Trophoblast cell (in vitro differentiated cells and primary cell): ENCODE measurements at places on chromosomes 11 and 22.

- no peak overlapping the region for H3K4me3 ChIP-seq
- H3K27me3 ChIP-seq, result no peaks in the 10 kb centered on the region
- H3K4me1 ChIP-seq, result no peaks in the 10 kb centered on the region
- H3K36me3 ChIP-seq, result peaks cover 1% of the 10 kb centered on the region
- H3K27ac ChIP-seq, result no peak overlapping the region
Observed at GRCh38 chr11:60857378-60858232, 1.9 kb upstream of the PTGDR2 start.

GRCh38 chr11:90223248-90223585, 368 bp upstream of the CHORDC1 start:
- peaks cover 3% of the 10 kb centered on the region for H3K4me1 ChIP-seq
- H3K36me3 ChIP-seq, result no peaks in the 10 kb centered on the region
- DNase-seq, result no peak
- H3K27ac ChIP-seq, result no peak overlapping the region
- H3K27me3 ChIP-seq, result no peaks in the 10 kb centered on the region
- H3K4me3 ChIP-seq, result peak overlapping the region; percentile 90

GRCh38 chr11:13368041-13368446, 90.5 kb downstream of the BMAL1 start:
- peak; percentile 84 for DNase-seq
- H3K36me3 ChIP-seq, result peaks cover 5% of the 10 kb centered on the region
- peak overlapping the region; percentile 39 for H3K27ac ChIP-seq
- H3K4me1 ChIP-seq, result peaks cover 7% of the 10 kb centered on the region

DNA sequence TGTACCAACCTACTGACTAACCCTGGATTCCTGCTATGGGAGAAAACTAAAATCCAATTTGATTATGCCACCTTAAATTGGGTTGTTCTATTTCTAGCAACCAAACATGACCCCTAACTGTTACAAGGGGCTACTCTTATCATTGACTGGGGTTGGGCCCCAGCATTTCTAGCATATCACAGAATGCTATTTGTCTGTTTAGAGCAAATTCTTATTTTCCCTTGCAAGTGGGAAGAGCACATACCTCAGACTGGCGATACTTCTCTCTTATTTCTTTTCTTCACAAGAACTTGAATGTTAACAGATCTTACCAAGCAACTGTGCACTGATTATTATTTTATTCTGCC, 93.7 kb downstream of the C11orf58 start:
- no peaks in the 10 kb centered on the region for H3K27me3 ChIP-seq
- H3K27ac ChIP-seq, result no peak overlapping the region
- DNase-seq, result no peak
- peaks cover 17% of the 10 kb centered on the region for H3K36me3 ChIP-seq
- H3K4me3 ChIP-seq, result no peak overlapping the region

GRCh38 chr22:21832291-21833290, 34.9 kb downstream of the MAPK1 start:
- H3K27me3 ChIP-seq, result no peaks in the 10 kb centered on the region
- no peak overlapping the region for H3K27ac ChIP-seq
- no peak for DNase-seq
- no peak overlapping the region for H3K4me3 ChIP-seq
- no peaks in the 10 kb centered on the region for H3K36me3 ChIP-seq

- H3K36me3 ChIP-seq, result no peaks in the 10 kb centered on the region
- H3K4me1 ChIP-seq, result peaks cover 25% of the 10 kb centered on the region
- H3K27ac ChIP-seq, result no peak overlapping the region
Observed at GRCh38 chr11:61486779-61487178, 21.8 kb upstream of the LRRC10B start.

- H3K27me3 ChIP-seq, result no peaks in the 10 kb centered on the region
- peaks cover 10% of the 10 kb centered on the region for H3K4me1 ChIP-seq
- no peak overlapping the region for H3K27ac ChIP-seq
- peak; percentile 48 for DNase-seq
- no peak overlapping the region for H3K4me3 ChIP-seq
- H3K36me3 ChIP-seq, result no peaks in the 10 kb centered on the region
Observed at GRCh38 chr22:40450616-40451015, 80.2 kb downstream of the SGSM3 start.

DNA sequence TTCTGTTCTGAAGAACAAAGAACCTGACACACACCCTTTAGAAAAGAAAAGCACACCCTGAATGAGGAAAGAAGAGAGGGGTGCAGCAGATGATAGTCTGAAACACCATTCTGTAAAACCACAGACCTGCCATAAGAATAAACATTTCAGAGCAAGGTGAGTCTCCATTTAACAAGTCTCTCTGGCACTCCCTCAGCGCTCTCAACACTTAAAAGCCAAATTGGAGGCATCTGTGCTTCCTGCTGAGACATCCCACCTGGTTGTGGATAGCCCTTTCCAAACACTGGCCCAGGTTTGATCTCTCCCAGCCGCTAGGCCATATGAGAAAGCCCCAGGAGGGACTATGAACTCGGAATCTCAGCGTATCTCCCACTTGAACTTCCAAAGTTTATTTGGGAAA, 36.3 kb downstream of the ETS1 start:
- H3K27me3 ChIP-seq, result no peaks in the 10 kb centered on the region
- no peak overlapping the region for H3K4me3 ChIP-seq
- DNase-seq, result no peak
- H3K27ac ChIP-seq, result no peak overlapping the region
- H3K4me1 ChIP-seq, result peaks cover 11% of the 10 kb centered on the region
- no peaks in the 10 kb centered on the region for H3K36me3 ChIP-seq

DNA sequence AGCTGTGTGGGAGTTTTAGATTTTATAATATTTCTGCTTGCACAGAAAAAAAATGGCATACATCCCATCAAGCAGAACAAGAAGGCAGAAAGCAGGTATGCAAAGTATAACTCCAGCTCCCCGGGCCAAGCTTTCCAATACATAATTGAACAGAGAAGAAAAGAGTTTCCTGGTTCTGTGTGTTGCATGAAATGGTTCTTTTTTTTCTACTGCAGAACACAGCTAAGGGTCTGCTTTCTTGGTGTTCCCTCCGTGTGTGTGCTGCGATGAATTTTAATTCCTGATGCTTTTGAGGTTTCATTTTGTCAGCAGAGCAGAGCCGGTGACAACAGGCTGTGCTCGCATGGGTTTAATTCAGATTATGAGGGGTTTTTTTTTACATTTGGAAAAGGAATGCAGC, 70.7 kb upstream of the TTC12 start:
- H3K36me3 ChIP-seq, result no peaks in the 10 kb centered on the region
- H3K27me3 ChIP-seq, result no peaks in the 10 kb centered on the region
- H3K4me1 ChIP-seq, result no peaks in the 10 kb centered on the region
- no peak for DNase-seq
- H3K4me3 ChIP-seq, result no peak overlapping the region

- H3K27me3 ChIP-seq, result no peaks in the 10 kb centered on the region
- no peak overlapping the region for H3K4me3 ChIP-seq
- DNase-seq, result no peak
Observed at GRCh38 chr11:113410414-113411135, 23.0 kb downstream of the ANKK1 start.

DNA sequence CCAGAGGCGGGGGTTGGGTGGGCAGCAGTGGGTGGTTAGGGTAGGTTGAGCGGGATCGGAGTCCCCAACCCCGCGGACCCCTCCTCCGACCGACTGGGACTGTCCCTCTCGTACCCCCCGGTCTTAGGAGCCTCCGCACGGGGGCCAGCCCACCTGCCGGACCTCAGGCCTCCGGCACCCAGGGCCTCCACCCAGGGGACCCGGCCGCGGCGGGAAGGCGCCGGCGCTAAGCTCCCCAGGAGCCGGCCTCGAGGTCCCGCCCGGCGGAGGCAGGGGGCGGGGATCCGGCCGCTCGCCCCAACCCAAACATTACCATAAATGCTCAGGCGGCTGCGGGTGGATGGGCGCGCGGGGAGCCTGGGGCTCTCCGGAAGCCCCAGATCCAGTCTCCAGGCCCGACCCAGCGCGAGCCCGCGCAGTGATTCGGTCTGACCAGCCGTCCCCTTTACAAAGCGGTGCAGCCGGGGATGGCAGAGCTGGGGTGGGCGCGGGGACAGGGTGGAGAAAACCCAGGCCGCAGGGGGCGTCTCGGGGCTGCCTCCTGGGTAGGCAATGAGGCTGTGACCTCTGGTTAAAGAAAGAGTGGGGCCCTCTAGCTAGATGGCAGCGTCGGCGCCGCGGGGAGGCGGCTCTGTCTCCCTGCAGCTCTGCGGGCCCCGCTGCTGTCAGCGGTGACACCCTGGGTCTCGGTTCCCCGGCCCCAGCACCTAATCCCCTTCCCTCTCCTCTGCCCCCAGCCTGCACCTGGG, 4.0 kb upstream of the MCAM start:
- no peak for DNase-seq
- H3K4me1 ChIP-seq, result peaks cover 47% of the 10 kb centered on the region
- H3K4me3 ChIP-seq, result peak overlapping the region; percentile 55

GRCh38 chr22:20141186-20142077, 9.4 kb downstream of the CCDC188 start:
- no peaks in the 10 kb centered on the region for H3K27me3 ChIP-seq
- peaks cover 28% of the 10 kb centered on the region for H3K36me3 ChIP-seq

- DNase-seq, result no peak
- H3K4me3 ChIP-seq, result no peak overlapping the region
- no peaks in the 10 kb centered on the region for H3K36me3 ChIP-seq
- H3K27ac ChIP-seq, result no peak overlapping the region
Observed at GRCh38 chr11:113649311-113649710, 56.8 kb downstream of the TMPRSS5 start.

DNA sequence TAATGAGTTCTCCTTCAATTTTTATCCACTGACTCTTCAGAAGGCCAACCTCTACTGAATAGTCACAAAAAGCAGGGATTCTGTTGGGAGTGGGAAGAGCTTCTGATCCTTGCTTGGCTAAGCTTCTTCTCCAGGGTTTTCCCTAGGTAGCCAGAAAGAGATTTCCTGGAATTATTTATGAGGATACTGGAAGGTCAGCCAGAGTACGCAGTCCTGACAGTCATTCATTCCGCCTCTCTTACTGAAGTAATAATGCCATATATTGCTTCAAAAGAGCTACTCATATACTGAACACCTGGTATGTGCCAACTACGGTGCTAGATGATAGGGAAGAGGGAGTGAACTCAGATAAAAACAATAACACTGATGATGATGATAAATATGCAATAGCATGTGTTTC, 116.1 kb downstream of the CCDC34 start:
- H3K4me1 ChIP-seq, result no peaks in the 10 kb centered on the region
- no peak overlapping the region for H3K4me3 ChIP-seq
- H3K36me3 ChIP-seq, result no peaks in the 10 kb centered on the region
- H3K27ac ChIP-seq, result no peak overlapping the region

GRCh38 chr22:22181341-22181850, 63.2 kb upstream of the VPREB1 start:
- H3K4me1 ChIP-seq, result no peaks in the 10 kb centered on the region
- DNase-seq, result no peak
- H3K4me3 ChIP-seq, result no peak overlapping the region
- no peaks in the 10 kb centered on the region for H3K36me3 ChIP-seq
- no peak overlapping the region for H3K27ac ChIP-seq

DNA sequence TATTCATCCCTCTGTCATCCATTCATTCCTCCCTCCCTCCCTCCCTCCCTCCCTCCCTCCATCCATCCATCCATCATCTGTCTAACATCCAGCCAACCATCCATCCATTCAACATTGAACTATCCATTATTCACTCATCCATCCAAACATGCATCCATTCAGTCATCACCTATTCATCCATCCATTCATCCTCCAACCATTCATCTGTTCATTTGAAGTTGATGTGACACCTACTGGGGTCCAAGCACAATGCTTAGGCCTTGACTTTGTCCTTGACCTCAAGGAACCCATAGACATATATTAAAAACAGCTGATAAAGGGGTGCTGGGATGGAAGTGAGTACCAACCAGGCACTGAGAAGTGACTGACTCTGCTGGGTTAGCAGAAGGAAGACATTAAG, 26.6 kb downstream of the BCR start:
- H3K27ac ChIP-seq, result no peak overlapping the region
- no peaks in the 10 kb centered on the region for H3K27me3 ChIP-seq
- H3K4me1 ChIP-seq, result peaks cover 6% of the 10 kb centered on the region
- peaks cover 18% of the 10 kb centered on the region for H3K36me3 ChIP-seq
- no peak for DNase-seq

GRCh38 chr22:35448523-35448922, 48.6 kb downstream of the MCM5 start:
- no peaks in the 10 kb centered on the region for H3K36me3 ChIP-seq
- H3K27ac ChIP-seq, result no peak overlapping the region
- no peak for DNase-seq
- H3K4me3 ChIP-seq, result no peak overlapping the region

GRCh38 chr22:31230155-31230870, 18.2 kb downstream of the LIMK2 start:
- peak; percentile 45 for DNase-seq
- no peak overlapping the region for H3K4me3 ChIP-seq

- no peak for DNase-seq
- H3K27ac ChIP-seq, result no peak overlapping the region
Observed at GRCh38 chr11:34405079-34405858, 33.5 kb upstream of the CAT start.

GRCh38 chr11:126352934-126353801, 2.3 kb upstream of the ST3GAL4 start:
- H3K4me3 ChIP-seq, result no peak overlapping the region
- no peak overlapping the region for H3K27ac ChIP-seq
- no peaks in the 10 kb centered on the region for H3K27me3 ChIP-seq
- no peaks in the 10 kb centered on the region for H3K36me3 ChIP-seq
- DNase-seq, result no peak

DNA sequence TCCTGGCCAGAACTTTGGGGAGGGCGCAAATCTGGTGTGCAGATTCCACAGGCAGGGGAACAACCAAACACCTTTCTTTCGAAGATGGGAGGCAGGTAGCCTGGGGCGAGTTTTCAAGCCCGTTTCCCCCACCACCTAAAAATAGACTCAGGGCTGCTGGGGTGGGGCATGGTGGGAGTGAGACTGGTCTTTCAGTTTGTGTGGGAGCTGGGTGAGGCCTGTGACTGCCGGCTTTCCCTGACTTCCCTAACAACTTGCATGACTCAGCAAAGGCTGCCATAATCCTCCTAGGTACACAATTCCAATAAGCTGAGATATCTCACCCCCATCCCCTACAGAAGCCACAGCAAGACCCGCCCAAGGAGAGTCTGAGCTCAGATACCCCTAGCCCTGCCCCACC, 4.3 kb upstream of the OR5B12 start:
- no peak overlapping the region for H3K4me3 ChIP-seq
- no peaks in the 10 kb centered on the region for H3K36me3 ChIP-seq
- DNase-seq, result no peak
- H3K27ac ChIP-seq, result no peak overlapping the region
- H3K4me1 ChIP-seq, result no peaks in the 10 kb centered on the region

DNA sequence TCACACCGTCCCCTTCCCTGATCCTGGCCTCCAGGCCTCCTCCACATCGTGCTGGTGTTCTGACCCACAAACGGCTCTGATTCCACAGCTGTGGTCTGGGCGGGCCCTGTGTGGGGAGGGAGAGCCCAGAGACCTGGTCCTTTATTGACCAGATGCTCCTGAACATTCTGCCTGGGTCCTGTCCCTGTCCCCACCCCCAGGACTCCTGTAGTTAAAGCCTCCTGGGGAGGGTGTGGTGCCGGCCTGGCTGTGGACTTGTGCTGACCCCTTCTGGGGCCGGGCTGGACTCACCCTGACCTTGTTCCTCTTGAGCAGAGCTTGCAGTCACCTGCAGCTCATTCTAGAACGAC, 128.7 kb downstream of the CTTN start:
- no peak overlapping the region for H3K27ac ChIP-seq
- no peaks in the 10 kb centered on the region for H3K27me3 ChIP-seq
- no peak overlapping the region for H3K4me3 ChIP-seq

- no peak overlapping the region for H3K4me3 ChIP-seq
- H3K27me3 ChIP-seq, result no peaks in the 10 kb centered on the region
- no peaks in the 10 kb centered on the region for H3K36me3 ChIP-seq
- peak overlapping the region; percentile 80 for H3K27ac ChIP-seq
- peaks cover 13% of the 10 kb centered on the region for H3K4me1 ChIP-seq
Observed at GRCh38 chr22:40183029-40183581, 5.4 kb downstream of the TNRC6B start.

GRCh38 chr11:75718419-75719339, 1.0 kb downstream of the MOGAT2 start:
- H3K27ac ChIP-seq, result no peak overlapping the region
- no peaks in the 10 kb centered on the region for H3K4me1 ChIP-seq
- H3K27me3 ChIP-seq, result no peaks in the 10 kb centered on the region
- no peaks in the 10 kb centered on the region for H3K36me3 ChIP-seq
- no peak for DNase-seq
